ENCODE measurements at places on chromosomes 2 and 18.
A peak's percentile ranks its signal among the peaks of the same experiment; 100 is the strongest.

- no peak for ATAC-seq
These were observed 107.5 kb upstream of the SERPINE2 start for GRCh38 chr2:224146356-224147160.

GRCh38 chr2:108533832-108534583 lies at the start of gene LIMS1:
Gene LIMS1, plus strand, starts transcription at chr2:108534470. Its CDS starts 93 bp downstream, at chr2:108534563.
- ATAC-seq, result peak; percentile 95

DNA sequence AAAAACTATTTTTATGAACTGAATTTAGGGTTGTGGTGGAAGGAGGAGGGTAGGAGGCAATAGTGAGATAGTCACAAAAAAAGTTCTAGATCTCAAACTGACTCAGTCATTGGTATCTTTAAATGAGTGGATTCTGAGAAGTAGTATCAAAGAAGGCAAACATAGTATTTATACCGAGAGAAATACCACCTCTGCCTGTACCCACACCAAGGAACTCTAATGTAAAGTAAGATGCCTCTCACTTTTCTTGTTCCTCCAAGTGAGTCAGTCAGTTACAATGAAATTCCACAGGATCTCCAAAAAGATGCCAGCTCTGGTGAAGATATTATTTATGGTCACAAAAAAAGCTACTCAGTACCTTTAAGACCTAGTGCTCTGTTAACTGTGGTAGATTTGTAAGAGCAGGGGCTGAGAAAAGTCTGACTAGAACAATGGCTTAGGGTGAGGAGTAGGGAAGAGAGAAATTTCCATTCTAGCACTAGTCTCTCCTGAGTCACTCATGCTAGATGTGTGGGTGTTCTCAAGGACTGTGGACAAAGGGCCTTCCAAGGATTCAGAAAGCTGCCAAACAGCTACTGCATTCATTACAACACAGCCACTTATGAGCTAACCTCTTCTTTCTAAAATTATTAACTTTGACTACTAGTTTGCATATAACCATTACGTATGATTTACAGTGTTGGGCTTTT lies 36.3 kb downstream of the YWHAQ start:
- peak; percentile 87 for ATAC-seq

DNA sequence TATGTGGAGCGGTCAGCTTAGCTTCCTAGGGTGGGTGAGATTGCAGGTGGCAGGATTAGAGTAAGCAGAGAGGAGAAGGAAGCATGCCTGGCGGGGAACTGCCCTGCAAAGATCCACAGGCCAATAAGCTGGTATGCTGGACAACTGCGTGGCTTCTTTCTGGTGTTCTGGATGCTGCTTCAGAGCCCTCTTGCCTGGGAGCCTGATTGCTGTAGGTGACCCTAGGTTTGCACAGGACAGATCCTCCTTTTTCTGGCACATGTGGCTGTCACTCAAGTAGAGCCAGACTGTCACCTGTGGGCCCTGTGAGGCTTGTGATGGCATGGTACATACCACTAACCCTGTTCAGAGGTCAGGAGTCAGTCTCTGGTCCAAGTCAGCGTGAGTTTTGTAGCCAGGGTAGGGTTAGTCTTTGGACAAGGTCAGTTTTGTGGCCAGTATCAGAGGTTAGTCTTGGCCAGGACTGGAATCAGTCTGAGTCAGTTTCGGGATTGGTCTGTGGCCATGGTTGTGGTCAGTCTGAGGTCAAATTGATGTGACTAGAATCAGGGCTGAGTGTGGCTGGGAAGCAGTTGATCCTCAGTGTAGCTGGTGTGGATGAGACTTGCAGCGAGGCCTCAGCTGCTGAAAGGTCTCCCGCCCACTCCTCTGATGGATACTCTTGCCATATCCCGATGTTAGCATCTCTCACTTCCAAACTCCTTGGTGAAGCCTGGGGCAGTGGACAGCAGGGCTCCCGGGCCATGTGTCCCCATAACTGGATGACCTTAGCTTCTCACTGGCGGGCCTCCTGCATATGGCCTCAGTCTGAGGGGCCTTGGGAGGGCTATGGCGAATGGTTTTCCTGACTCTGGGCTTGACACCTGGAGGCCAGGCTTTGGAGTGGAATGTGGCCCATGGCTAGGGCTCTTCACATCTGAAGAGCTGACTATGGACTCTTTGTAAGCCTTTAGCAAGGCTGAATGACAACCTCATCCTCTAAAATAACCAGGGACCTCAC lies 260.5 kb downstream of the DYSF start:
- ATAC-seq, result no peak

- ATAC-seq, result no peak
These were observed 193.8 kb downstream of the ANKRD30B start for GRCh38 chr18:14941792-14942191.

- no peak for ATAC-seq
These were observed 461.6 kb upstream of the CNTNAP5 start for GRCh38 chr2:123563515-123563914.

GRCh38 chr2:224687156-224687555 lies 29.0 kb downstream of the CCDC195 start:
- ATAC-seq, result no peak

- ATAC-seq, result no peak
These were observed 27.6 kb upstream of the RMDN2 start for GRCh38 chr2:37897511-37897910.

DNA sequence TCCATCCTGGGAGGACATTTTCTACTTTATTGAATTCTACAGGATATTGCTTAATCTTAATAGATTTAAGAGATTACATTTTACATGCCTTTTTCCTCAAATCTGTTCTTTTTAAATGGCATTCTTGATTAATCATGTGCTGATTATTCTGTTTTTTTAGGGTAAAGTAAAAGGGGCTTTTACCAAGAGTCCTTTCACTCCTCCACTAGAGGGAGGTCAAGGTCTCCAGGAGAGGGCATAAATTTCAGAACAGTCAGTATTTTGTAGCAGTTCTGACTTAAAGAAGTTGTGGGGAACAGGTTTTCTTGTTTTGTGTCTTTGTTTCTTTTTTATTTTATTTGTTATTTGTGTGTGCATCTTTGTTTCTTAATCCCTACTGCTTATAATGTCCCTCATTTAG lies 25.4 kb downstream of the WDR75 start:
- ATAC-seq, result peak; percentile 41

DNA sequence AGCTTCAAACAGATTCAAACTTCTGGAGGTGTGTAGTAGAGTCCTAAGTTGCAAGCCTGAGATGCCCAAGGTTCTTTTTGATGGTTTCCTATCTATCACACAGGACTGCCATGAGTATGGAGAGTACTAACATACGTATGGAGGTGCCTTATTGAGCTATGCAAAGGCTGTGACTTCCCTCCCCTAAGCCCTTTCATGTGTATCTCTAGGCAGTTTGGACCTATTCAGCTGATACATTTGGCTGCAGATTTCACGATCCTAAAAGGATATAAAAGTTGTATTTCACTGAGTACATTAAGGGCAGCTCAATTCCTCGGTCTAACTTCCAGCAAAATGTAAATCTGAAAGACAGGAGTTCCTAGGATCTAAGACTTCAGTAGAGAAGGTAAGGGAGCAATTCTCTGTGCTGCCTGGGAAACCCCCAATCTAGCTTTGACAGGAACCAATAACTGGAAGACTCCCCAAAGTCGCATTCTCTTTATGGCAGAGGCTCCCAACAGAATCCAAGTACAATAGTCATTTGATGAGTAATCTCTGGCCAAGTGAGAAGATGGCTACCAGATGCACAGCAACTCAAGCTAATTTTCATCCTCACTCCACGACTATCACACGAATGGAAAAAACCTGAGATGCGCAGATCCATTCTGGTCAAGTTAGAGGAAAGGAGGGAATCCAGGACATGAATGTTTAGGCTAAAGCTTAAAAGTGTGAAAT lies 83.8 kb downstream of the ATL2 start:
- no peak for ATAC-seq

- ATAC-seq, result peak; percentile 48
These were observed 69.1 kb downstream of the EHD3 start for GRCh38 chr2:31302940-31303563.

All from gastroesophageal sphincter (tissue), 4 donors.